ENCODE measurements at places on chromosomes 7 and 10.

DNA sequence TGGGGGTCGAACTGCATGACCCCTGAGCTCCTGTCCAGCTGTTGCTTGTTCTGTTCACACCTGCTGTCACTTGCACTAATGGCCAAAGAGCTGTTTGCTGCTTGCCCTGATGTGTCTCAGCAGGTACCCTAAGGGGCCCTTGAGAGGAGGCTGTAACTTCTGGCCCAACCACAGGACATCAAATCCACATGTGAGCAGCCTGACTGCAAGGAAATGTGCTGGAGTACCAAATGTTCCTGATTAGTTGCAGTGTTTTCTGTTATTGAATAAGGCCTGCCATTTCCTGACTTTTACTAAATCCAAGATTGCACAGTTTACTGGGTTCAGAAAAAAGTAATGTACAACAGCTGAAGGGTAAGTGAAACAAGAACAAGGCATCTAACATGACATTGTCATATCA lies 91.7 kb upstream of the IL6 start:
- DNase-seq = no peak

- DNase-seq = no peak
Measured at GRCh38 chr7:50101873-50102272, 8.8 kb upstream of the ZPBP start.

- DNase-seq = peak; percentile 74
Measured at GRCh38 chr10:49488056-49488717, 50.7 kb downstream of the ERCC6 start.

DNA sequence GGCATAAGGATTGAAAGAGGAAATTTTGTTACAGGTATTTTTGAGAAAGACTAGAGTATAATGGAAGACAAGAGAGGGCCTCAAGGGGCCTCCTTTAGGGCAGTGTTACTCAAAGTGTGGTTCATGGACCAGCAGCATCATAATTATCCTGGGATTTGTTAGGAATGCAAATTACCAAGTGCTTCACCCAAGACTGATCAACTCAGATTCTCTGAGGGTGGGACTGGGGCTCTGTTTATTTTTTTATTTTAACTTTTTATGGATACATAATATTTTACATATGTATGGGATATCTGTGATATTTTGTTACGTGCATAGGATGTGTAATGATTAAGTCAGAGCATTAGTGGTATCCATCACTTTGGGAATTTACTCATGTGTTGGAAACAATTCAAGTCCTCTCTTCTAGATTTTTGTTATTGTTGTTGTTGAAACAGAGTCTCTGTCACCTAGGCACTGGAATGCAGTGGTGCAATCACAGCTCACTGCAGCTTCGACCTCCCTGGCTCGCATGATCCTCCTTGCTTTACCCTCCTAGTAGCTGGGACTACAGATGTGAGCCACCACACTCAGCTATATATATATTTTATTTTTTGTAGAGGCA lies 2.2 kb upstream of the KCTD7 start:
- DNase-seq = no peak

DNA sequence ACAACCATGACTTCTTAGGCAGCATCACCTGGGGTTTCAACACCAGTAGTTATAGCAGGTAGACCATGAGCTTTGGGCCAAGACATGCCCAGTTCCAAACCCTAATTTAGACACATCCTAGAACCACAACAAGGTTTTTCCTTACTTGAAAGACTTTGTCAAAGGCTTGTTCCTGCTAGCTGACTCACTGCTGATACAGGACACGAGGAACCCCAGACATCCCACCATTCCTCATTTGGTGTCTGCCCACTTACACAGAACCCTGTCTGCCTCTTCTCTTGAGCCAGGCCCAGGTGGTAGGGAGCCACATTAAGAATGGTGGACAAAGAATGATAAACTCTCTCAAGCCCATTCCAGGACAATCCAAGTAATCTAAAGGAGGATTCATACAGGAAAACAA lies 109.0 kb downstream of the CCDC71L start:
- no peak for DNase-seq

GRCh38 chr7:42502022-42502421 lies 265.0 kb upstream of the GLI3 start:
- no peak for DNase-seq

DNA sequence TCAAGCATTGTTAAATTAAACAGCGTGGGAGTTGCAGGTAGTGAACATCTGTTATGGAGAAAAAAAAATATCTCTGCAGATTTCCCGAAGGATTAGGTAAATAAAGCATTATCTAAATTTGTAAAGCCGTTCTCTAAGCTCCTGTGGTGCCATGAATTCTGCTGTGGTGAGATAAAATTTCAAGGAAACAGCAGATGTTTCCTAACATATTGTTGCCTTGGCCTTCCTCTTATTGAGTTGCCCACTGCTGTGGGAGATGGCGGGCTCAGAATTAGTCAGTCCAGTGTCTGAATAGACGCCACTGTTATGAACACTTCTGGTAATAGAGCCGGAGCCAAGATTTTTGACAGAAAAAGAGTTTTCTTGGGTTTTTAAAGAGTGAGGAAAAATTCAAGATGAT lies 82.6 kb upstream of the ELMO1 start:
- no peak for DNase-seq

GRCh38 chr10:32376771-32377170 lies 29.8 kb upstream of the EPC1 start:
- DNase-seq = no peak

- DNase-seq = no peak
Measured at GRCh38 chr7:101901661-101902491, 84.5 kb downstream of the CUX1 start.

DNA sequence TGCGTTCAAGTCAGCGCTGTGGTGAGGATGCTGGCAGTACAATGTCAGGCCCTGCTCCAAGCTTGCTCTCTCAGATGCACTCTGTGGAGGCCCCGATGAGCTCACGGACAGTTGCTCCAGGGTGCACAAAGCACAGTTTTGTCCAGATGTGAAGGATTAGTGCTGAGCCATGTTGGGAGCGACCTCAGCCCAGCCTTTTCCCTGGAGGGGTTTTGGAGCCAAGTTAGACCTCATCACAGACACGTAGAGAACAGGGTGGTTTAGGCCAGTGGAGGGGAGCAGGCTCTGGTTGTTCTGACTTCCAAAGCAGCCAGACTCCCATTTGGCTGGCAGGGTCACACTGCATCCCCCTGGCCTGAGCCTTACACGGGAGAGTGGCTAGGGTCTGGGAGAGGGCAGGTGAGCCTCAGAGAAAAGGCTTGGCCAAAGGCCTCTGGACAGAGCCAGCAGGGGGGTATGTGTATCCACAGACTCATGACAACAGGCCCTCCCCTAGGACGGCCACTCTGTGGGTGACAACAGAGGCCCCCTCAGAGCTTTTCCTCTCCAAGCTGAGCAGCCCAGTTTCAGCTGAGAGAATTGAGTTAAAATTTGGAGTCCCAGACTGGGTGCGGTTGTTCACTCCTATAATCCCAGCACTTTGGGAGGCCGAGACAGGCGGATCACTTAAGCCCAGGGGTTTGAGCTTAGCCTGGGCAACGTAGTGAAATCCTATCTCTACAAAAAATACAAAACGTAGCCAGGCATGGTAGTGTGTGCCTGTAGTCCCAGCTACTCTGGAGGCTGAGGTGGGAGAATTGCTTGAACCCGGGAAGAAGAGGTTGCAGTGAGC lies 4.7 kb downstream of the PLAC9 start:
- no peak for DNase-seq

DNA sequence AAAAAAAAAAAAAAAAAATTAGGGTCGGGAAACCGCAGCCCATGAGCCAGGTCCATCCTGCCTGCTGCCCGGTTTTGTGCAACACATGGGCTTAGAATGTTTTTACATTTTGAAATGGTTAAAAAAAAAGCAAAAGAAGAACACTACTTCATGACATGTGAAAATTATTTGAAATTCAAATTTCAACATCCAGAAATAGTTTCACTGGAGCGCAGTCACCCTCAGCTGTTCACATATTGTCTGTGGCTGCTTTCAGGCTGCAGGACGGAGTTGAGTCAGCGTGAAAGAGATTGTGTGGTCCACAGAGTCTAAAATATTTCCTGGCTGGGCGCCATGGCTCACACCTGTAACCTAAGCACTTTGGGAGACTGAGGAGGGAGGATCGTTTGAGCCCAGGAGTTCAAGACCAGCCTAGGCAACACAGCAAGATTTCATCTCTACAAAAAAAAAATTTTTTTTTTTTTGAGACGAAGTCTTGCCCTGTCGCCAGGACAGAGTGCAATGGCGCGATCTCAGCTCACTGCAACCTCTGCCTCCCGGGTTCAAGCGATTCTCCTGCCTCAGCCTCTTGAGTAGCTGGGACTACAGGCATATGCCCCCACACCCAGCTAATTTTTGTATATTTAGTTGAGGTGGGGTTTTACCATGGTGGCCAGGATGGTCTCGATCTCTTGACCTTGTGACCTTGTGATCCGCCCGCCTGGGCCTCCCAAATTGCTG lies 63.9 kb upstream of the ECHDC3 start:
- no peak for DNase-seq

DNA sequence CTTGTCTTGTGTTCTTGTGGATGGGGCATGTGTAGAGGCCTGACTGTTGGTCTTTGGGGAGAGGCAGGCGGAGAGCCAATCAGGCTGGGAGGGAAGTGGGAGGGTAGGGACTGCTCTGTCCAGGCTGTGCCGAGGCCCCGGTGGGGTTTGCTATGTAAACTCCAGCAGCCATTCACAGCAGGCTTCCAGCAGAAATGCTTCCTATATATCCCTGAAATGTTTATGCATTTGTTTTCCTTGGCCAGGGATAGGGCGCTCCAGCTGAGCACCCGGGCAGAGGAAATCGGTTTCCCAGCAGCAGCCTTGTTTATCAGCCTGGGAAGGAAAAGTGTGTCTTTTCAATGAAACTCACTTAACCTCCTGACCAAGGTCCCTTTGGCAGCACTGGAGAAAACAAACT lies 18.3 kb upstream of the AQP1 start:
- DNase-seq = no peak

GRCh38 chr7:16051561-16052255 lies 365.2 kb upstream of the MEOX2 start:
- no peak for DNase-seq

DNA sequence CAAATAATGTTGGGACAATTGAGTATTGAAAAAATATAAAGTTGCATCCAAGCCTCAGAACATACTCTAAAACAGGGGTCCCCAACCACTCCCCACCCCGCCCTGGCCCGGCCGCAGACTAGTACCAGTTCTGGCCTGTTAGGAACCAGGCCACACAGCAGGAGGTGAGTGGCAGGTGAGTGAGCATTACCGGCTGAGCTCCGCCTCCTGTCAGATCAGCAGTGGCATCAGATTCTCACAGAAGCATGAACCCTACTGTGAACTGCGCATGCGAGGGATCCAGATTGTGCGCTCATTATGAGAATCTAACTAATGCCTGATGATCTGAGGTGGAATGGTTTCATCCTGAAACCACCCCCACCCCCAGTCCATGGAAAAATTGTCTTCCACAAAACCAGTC lies 19.4 kb downstream of the HIPK2 start:
- DNase-seq = no peak

- no peak for DNase-seq
Measured at GRCh38 chr10:48289501-48290238, 15.2 kb upstream of the FRMPD2 start.

GRCh38 chr10:74896788-74897527 lies 70.6 kb downstream of the KAT6B start:
- DNase-seq = no peak

DNA sequence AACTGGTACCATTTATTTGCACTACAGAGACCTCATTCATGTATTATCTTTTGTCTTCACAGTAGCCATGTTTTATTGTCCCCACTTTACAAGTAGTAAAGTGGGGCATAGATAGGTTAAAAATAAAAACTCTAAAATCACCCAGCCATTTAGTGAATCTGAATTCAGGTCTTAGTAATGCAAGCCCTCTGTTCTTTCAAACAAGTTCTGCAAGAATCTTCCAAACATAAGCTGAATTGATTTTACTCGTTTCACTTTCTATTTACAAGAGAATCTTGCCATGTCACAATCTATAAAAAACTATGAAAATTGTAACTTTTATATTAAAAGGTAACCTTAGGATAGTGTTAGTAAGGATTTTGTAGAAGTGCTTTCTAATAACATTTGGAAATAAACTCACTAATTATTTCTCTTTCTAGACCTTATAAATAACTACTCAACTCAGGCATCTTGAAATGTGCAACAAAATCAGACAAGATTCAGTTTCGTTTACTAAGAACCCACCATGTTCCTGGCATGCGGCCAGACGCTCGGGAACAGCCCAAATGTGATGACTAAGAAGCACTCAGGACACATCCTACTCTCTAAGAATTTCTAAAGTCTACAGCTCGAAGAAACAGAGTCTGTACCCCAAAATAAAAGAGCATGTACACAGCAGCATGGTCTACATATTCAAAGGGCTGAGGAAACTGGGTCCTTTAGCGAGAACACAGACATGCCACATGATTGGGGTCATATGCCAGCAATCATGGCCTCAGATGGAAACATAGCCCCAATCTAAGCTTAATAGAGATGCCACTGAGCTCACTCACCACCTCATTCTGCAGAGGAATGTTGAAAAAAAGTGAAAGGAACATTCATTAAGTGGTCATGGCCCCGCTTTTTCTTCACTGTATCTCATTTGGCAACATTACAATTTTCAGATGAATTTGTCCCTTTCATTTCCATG lies 167.6 kb downstream of the AMPH start:
- DNase-seq = no peak

DNA sequence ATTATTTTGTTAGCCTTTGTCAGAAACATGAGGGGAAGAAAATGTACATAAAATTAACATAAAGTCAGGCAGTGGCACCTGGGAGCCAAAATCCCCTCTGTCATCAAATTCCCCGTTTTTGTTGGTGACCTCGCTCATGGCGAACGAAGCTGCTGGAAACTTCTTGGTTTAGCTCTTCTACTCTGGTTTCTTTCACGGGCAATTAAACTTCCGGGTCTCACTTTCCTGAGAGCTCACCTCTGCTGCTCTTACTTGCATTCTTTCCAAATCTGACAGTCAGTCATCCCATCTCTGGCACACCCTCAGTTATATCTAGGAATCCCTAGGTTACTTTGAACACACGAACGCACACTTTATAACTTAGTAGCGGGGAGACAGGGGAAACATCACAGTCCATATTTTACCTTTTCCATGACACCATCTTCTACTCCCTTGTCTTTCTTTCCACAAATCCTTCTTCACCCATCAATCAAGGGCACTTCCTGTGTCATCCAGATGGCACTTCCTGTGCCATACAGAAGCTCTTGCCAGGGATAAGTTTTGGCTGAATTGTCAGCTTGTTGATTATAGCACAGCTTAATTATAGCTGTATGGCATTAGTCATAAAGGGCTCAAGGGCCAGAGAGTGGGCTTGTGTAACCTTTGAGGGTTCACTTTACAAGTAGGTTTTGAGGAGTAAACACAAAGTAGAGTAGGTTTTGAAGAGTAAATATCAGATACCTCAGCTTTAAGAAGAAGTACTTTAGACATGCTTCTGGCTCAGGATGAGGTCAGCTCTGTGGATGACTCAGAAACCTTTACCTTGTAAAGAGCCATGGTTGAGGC lies 105.1 kb downstream of the GATA3 start:
- no peak for DNase-seq

DNA sequence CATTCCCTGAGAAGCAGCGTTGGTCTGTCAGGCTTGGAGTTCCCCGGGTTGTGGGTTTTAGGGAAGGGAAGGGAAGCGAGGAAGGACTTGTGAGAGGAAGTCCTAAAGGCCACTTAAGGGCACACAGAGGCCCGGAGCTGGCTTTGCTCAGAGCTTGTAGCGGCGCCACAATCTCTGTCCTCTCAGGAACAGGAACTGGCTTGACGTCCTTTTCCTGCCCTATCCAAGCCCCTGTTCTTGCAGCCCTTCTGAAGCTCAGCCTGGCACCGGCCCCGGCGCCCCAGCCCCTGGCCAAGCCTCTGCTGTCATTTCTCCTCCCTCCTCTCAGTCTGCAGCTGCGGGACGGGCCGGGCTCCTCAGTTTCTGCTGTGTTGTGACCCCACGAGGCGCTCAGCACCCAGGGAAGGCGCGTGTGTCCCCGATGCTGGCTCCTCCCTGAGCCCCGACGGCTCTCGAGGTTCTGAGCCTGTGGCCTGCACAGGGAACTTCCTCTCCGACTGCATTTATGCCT lies at the start of gene GIMAP8:
GIMAP8 (plus strand) TSS at position 140 of the 511 bp plus-strand sequence. CDS start 16,069 bp downstream, outside the sequence.
- no peak for DNase-seq

Measured in NCI-H1105 (cell line).